ENCODE measurements at places on chromosomes 5 and 9.
A peak's percentile ranks its signal among the peaks of the same experiment; 100 is the strongest.

DNA sequence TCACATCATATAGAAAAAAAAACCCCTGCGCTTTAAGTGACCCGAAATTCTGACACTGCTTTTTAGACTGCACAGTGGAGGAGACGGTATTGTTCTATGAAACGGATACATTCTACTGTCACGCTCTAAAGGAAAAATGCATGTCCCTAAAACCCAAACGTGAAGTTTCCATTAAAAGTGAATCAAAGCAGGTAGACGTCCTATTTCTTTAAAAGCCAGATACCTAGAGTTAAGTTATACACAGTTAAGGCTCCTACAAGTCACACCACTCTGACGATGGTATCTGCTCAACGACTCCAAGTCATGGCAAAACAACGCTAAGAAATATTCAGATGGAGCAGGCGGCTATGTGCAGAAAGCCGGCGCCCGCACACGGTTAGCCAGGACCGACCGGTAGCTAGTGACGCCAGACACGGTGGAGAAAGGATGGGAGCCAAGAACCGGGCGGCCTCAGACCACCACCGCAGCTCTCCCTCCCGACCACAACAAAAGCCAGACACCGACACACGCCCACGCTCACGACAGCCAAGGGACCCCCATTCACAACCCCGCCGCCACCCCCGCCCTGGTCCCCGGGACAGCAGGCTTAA lies 734 bp downstream of the SKP1 start:
- DNase-seq: no peak

DNA sequence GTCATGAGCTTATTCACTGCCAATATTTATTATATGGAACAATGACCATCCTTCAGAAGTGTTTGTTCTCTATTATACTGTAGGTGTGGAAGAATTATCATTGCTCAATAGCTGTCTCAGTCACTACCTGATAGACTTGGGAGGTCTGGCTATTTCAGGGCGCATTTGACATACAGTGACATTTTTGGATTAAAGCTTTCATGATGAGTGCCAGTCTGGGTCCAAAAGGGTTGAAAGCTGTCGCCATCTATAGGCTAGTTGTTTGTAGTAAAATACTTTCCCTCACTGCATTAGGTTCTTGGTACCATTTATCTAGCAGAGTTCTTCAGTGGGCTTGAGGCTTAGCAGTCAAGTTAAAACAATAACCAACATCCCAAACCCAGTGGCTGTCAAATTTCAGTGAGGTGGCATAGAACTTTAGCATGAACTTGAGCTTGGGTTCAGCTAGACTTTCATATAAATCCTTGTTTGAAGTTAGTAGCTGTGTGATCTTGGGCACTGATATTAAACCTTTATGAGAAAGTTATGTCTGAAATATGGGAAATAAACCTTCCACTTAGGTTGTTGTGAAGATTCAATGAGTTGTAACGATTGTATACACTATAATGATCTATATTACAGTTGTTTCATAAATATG lies 110.5 kb upstream of the CDKN2B start:
- peak; percentile 2 for DNase-seq

DNA sequence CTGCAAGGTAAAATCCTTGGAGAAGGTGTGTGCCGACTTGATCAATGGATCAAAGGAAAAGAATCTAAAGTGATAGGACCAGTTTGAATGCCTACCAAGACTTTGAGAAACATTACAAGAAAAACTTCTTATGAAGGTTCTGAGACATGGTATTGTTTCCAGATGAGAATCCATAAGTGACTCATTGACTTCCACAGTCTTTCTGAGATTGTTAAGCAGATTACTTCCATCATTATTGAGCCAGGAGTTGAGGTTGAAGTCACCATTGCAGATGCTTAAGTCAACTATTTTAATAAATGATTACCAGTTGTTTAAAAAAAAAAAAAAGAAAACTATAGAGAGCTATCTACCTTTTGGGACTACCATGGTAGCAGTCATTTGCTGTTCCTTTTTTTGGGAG lies 7.0 kb downstream of the LNPEP start:
- no peak for DNase-seq

DNA sequence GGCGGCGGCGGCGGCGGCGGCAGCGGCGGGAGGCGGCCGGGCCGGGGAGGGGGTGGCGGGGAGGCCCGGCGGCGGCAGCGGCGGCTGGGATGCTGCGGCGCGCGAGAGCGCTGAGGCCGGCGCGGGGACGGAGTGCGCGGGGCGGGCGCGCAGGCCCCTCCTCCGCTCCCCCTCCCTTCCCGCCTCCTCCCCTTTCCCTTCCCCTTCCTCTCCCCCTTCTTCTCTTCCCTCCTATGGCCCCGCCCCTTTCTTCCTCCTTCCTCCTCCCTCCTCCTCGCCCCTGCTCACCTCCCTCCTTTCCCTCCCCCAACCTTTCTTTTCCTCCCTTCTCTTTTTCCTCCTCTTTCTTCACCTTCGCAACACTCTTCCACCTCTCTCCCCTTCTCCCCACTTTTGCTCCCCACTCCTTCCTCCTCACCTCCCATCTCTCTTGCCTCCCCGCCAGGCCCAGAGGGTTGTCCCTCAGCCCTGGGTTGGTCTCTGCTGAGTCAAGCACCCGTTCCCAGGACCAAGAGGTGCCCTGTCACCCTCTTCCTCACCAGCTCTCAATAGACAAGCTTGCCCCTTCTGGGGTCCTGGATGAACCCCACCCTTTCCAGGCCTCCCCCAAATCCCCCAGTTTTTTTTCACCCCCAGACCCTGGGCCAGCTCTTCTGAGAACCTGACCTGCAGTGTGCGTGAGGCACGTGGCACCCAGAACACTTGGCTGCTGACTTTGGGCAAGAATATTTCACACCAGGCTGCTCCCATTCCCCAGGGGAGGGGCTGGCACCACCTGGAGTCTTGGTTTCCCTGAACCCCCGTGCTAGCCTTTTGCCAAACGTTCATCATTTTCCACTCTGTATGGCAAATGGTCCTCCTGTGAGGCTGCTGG lies at the start of gene SEMA4D:
Gene SEMA4D, minus strand, starts transcription at position 136 of the 874 bp plus-strand sequence. CDS start 92,657 bp downstream, outside the sequence.
- peak; percentile 84 for DNase-seq

- DNase-seq: no peak
Measured at GRCh38 chr5:58015175-58015574, 444.7 kb downstream of the PLK2 start.

DNA sequence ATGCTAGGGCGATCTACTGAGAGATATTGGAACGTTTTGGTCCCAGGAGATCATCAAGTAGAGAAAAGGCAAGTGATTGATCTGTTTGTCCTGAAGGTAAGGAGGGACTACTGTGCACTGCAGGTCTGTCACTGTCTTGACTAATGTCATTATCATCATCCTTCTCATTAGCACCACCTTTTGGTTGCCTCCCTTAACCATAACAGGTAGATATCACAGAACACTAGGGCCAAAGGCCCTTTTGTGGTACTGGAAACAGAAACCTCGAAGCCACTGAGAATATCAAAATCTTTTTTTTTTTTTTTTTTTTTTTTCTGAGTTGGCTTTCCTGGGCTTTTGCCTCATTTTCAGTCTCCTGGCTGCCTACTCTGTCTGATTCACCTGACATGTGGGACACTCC lies 134.0 kb downstream of the KCTD16 start:
- DNase-seq: no peak

DNA sequence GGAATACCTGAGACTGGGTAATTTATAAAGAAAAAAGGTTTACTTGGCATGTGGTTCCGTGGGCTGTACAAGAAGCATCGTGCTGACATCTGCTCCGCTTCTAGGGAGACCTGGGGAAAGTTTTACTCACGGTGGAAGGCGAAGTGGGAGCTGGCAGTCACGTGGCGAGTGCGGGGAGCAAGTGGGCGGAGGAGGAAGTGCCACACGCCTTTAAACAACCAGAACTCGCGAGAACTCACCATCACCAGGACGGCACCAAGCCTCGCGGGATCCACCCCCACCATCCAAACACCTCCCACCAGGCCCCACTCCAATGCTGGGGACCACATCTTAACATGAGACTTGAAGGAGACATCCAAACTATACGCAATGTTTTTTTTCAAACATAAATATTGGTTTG lies 406.2 kb upstream of the IRX4 start:
- no peak for DNase-seq

DNA sequence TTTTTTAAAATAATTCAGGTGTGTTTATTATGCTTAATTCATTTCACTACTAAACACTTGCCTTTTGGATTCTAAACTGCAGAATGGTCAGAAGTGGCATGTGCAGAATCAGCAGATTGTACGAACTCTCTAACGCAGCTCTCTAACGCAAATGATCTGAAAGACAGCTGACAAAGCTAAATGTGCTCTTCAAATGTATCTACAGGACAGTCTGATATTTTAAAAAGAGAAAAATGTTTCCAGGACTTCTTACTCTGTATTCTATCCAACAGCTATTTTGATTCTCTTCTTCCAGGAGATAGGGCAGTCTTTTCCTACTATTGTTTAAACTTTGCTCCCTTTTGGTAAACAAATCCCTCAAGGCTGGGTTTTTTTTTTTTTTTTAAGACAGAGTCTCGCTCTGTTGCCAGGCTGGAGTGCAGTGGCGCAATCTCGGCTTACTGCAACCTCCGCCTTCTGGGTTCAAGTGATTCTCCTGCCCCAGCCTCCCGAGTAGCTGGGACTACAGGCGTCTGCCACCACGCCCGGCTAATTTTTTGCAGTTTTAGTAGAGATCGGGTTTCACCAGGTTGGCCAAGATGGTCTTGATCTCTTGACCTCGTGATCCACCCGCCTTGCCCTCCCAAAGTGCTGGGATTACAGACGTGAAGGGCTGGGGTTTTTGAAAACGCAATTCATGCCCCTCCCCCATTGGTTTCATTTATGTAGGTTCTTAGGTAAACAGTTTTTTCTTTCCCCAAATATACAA lies 1.2 kb downstream of the NMRK1 start:
- no peak for DNase-seq

DNA sequence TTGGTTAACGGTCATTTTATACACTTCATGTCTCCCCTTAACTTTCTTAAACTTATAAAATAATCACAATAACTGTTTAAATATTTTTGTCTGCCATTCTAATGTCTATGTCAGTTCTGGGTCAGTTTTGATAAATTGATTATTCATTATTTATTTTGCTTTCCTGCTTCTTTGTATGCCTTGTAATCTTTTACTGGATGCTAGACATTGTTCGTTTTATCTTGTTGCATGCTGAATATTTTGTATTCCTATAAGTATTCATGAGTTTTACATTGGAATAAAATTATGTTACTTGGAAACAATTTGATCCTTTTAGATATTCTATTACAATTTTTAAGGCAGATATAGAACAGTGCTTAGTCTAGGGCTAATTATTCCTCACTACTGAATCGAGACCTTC lies 952.0 kb downstream of the NR2F1-AS1 start:
- no peak for DNase-seq

DNA sequence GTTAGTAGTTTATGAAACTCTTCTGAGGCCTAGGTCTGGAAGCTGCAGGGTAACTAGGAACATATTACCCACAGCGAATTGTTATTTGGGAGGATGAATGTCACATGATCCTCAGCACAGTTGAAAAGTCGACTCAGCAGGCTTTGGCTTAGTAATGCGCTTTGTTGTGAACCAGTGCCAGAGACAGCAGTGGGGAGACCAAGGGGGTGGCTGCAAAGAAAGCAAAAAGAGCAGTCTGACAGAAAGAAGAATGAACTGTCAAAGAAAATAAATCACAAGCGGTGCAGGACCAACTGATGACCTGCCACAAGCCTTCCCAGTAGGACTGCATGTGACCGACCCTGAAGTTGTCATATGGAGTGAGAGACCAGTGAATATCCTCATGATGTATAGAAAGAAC lies 170.0 kb downstream of the CCDC171 start:
- DNase-seq: no peak

DNA sequence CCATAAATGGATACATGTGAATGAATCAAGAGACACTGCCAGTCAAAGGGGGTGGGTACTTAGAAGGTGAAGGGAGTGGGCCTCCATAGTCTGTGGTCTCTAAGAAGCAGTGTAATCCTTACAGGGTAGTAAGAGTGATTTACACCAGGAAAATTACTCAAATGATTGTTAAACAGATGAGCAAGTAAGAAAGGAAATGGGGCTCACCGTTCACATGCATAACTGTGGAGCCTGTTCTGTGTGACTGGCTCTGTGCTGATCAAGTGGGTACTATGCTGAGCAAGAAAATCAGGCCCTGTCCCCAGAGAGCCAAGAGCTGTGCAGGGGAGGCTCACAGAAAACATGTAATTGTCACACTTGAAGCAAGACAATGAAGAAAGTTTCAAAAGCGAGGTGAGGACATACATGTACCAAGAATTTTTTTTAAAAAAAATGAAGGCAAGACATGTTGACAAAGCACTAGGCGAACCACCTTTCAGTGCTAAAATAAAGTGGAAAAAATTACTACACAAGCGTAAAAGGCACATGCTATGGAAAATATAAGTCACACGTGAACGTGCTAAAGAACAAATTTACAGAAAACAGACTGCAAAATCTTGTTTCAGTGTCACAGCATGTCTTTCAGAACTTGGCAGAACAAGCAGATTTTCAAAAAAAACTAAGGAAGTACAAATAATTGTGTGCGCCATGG lies 2.5 kb downstream of the BTNL8 start:
- DNase-seq: no peak

DNA sequence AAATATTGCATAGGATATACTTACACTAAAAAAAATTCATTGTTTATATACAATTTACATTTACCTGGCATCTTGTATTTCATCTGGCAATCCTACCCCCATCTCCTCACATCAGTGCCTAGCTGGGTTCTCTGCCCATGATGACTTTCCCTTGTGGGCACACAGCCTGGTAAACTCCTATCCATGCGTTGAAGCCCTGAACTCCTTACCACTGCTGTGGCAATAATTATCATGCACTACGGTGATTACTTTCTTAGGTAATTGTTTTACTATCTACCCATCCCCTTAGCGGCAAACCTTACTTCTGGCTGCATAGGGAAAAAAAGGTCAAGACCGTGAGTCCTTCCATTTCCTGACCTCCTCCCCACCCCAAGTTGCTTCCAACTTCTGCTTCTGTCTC lies 63.6 kb upstream of the DAB2IP start:
- no peak for DNase-seq

GRCh38 chr9:100011062-100011681 lies 87.6 kb downstream of the ERP44 start:
- DNase-seq: peak; percentile 57

- DNase-seq: no peak
Measured at GRCh38 chr9:35816708-35817107, 1.9 kb upstream of the HINT2 start.

- DNase-seq: no peak
Measured at GRCh38 chr5:140631036-140631417, 1.9 kb downstream of the CD14 start.

GRCh38 chr9:32942755-32943460 lies 58.5 kb downstream of the APTX start:
- no peak for DNase-seq

GRCh38 chr9:105242557-105242956 lies 1.9 kb upstream of the SLC44A1 start:
- DNase-seq: no peak

GRCh38 chr5:11617080-11617479 lies 287.2 kb downstream of the CTNND2 start:
- DNase-seq: no peak

GRCh38 chr9:19441730-19442129 lies 32.9 kb downstream of the ACER2 start:
- DNase-seq: no peak

- no peak for DNase-seq
Measured at GRCh38 chr9:107868186-107868585, 378.6 kb upstream of the KLF4 start.

- DNase-seq: no peak
Measured at GRCh38 chr9:14775917-14776316, 53.4 kb upstream of the CER1 start.

All from CD4-positive, alpha-beta T cell treated with Interleukin-6 for 4 hours (primary cell).